ENCODE measurements at places on chromosomes 16 and 17. TPM values are rescaled to one million over a fixed set of nuclear protein-coding genes. Genes with fewer than 3 reads are reported as not detected.
A peak's percentile ranks its signal among the peaks of the same experiment; 100 is the strongest.

- no peak for DNase-seq
Measured at GRCh38 chr16:74713325-74713724, 12.7 kb upstream of the MLKL start.

- DNase-seq = no peak
Measured at GRCh38 chr17:74746376-74746775, 2.1 kb upstream of the NHERF1 start.

DNA sequence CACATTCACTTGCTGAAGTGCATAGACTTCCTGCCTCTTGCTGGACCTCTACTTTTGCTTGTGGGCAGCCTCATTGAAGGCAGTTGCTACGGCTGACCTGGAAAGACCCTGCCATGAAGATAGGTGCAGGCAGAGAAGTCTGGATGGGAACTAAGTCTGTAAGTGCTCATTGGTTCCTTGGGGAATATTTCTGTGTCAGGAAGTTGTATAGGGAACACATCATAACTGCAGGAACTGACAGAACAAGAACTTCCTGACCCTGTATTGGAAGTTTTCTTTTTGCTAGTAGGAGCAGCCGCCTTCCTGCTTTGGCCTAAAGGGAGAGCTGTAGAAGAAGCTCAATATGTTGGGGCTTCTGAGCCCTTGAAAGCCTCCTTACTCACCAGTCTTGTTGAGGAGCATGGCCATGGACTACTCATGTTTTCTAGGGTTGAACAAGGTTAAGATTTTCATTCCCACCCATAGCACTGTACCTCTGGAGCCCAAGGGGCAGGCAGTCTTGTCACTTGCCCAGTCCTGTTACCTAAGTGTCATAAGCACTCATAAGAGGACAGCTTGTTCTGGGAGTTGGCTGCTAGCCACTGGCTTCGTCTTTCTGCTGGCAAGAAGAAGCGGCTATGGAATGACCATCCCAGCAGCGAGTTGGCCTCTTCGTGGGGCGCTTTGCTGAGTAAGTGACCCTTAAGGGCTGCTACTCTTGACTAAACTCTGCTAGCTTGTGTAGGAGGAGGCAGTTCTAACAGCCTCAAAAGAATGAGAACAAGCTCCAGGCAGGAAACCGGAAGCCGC, 7.2 kb downstream of the UBFD1 start:
- no peak for DNase-seq

- DNase-seq = peak; percentile 76
Measured at GRCh38 chr16:54077050-54077821, 209.4 kb downstream of the IRX3 start.

GRCh38 chr16:3058139-3059030, 7.1 kb upstream of the IL32 start:
- peak; percentile 21 for DNase-seq

- DNase-seq = peak; percentile 46
Measured at GRCh38 chr17:3647769-3648555, 11.4 kb downstream of the CTNS start.

- no peak for DNase-seq
Measured at GRCh38 chr17:32143527-32143870, 1.2 kb downstream of the RHOT1 start.

DNA sequence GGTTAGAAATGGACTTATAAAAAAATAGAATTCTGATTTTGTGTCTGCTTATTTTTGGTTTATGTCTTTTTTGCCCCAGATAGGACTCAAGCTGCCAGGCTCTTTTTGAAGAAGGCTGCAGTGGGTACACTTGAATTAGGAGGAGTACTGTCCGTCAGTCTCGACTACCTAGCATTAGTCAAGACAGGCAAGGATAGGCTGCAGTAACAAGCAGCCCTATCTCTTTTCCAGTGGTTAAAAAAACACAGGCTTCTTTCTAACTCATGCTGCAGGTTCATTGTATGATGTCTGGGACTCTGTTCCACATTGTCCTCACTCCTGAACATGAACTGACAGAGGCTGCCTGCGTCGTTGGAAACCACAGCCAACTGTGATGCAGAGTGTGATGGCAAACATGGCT, 8.0 kb downstream of the C16orf46 start:
- DNase-seq = no peak

GRCh38 chr17:72422505-72423285, 301.9 kb downstream of the SOX9 start:
- peak; percentile 98 for DNase-seq

DNA sequence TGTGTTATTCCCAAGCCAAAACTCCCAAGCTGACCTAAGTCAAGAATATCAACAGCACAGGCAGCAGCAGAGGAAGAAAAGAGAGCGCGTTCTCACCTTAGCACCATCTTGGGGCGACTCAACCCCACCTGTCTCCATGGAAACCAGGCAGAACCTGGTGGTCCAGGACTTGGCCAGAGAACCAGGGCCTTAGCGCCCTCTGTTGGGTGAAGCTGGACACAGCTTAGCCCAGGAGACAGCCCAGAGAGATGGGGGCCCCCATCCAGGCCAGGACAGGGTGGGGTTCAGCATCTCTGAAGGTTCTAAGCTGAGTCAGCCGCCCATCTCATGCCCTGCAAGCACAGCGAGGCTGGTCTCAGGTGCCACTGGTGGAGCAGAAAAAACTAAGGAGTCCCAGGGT, 60.1 kb upstream of the TMEM132E start:
- DNase-seq = no peak

- DNase-seq = peak; percentile 84
Measured at GRCh38 chr17:28925912-28926365, 23.1 kb upstream of the DHRS13 start.

DNA sequence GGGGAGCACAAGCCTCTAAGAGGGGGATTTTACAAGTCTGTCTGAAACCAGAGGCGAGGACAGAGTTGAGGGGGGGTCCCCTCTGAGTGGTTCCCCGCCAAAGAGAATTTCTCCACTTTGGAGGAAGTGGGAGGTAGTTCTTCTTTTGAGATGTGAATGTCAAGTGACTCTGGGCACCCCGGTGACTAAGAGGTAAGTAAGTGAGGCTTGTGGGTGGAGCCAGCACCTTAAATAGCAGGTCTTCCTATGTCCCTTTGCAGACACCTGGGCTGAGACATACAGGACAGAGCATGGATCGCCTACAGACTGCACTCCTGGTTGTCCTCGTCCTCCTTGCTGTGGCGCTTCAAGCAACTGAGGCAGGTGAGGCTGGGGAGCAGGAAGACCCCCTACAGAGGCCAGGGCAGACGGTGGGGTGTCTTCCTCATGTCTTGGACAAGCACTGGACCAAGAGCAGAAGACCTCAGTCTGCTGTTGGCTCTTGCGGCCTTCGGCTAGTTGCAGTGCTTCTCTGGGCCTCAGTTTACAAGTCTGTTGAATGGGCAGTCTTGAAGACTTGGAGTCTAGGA, at the start of gene CCL22:
Gene CCL22 (plus strand): TSS at position 257 of the 569 bp plus-strand sequence. CDS start 34 bp downstream, at position 291.
- DNase-seq = no peak

DNA sequence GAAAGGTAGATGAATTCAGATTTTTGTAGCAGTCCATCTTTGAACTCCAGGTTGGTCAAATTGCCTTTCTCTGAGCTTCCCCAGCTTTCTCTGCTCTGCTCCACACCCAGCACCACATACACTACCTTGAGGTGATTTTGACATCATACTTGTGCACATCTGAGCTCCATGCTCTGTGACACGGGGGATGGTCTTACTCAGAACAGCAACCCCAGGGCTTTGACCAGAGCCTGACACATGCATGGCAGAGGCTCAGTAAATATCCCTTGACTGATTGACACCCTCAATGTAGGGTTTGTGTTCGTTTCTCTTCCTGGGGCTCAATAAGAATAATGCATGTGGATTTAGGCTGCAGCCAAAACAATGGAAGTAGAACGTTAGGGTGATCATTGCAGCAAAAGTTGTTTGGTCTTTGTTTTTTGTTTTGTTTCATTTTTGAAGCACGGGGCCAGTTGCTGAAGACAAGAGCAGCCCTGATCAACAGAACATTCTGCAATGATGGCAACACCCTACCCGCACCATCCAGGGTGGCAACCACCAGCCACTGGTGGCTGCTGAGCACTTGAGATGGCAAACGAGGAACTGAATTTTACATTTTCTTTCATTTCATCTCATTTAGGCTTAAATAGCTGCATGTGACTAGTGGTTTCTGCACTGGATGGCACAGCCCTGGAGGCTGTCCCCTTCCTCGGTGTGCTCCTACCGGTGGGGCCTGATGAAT, 224.8 kb upstream of the TNRC6C start:
- DNase-seq = no peak

DNA sequence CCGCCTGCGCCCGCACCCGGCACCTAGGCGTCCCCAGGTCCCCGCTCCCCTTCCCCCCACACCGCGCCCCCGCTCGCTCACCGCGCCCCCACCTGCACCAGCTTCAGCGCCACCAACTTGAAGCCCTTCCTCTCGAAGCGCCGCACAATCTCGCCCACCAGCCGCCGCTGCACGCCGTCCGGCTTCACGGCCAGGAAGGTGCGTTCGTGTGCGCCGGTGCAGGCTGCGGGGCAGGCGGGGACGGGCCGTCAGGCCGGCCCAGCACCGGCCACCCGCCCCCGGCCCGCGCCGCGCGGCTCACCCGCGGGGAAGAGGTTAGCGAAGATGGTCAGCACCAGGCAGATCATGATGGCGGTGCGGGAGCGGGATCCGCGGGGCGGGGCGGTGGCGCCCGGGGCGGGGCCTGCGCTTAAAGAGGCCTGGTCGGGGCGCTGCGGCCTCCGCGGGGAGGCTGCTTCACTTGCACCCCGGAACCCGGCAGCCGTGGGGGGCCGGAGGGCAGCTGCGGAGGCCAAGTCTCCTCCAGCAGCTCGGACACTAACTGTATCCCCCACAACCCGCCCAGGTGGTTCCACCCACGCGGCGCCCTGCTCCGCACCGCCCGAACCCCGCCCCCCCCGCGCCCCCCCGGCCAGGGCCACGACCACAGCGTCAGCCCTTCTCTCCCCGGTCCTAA, at the start of gene NME3:
Gene NME3 (minus strand): TSS at position 356 of the 676 bp plus-strand sequence. CDS start 9 bp downstream, at position 347.
- DNase-seq = no peak

DNA sequence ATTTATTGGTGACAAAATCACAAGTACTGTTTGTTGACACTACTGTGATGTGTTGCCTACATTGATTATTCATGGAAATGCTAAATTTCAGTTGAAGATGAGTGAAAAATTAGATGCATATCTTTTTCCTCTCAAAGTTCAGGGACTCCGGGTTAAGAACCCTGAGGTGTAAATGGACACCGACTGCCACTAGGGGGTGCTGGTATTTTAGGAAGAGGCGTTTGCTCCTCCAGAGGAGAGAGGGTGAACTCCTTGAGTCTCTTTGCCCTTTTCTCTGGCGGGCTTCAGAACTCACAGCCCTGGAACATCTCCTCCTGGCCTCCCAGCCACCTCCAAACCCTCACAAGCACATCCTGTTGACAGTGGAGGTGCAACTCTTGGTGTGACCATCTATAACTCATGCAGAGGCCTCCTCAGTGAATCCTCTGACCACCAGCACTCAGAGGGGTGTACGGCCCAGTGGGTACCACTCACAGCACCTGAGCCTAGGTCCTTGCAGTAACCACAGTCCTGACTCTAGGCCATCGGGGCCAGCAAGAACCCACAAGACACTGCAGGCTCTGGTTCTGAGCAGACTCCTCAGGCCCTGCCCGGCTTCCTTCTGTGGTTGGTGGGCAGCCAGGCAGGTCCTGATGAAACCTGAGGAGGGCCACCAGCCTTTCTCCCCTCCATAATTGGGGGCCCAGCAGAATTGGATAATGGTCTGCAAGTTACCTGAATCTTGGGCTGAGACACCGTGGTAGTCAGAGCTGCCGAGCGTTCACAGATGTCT, 26.2 kb upstream of the PIK3R5 start:
- peak; percentile 21 for DNase-seq

DNA sequence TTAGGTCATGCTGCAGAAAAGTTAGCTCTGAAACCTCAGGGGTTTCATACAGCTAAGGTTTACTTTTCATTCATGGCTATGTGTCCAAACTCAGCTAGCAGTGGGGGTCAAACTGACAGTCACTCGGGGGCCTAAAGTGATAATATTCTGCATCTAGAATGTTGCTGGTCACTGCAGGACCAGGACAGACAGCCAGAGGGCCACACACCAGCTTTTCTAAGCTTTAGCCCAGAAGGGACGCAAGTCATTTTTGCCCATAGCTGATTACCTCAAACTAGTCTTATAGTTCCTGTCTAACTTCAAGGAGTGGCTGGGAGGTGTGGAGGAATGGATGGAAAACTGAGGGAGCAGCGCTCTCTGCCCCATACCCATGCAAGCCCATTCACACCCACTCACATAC, 163.0 kb upstream of the NLRP1 start:
- no peak for DNase-seq

- no peak for DNase-seq
Measured at GRCh38 chr17:81727324-81728031, 15.4 kb downstream of the SLC25A10 start.

DNA sequence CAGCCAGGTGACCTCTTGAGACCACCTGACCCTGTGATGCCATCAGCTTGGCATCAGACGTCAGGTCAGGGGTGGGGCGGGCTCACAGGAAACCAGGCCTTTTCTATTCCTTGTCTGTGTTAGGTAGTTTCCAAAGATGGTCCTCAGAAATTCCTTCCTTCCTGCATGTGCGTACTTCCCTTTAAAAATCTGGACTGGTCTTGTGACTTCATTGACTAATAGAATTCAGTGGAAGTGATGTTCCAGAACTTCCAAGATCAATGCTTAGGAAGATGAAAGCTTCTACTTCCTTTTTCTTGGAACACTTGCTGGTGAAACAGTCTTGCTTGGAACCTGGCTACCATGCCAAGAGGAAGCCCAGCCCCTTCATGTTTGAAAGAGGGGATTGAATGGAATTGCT, 10.0 kb upstream of the N4BP1 start:
- no peak for DNase-seq

Gene ATP6V0A1
- 137 TPM for total RNA-seq

Gene SMIM36
- not detected for total RNA-seq

Gene PSMC5
- 37.0 TPM for total RNA-seq

Gene HASPIN
- total RNA-seq = 5.0 TPM

Gene PRSS36
- total RNA-seq = 2.3 TPM

Gene CCL8
- not detected for total RNA-seq

Gene ACE
- 0.52 TPM for total RNA-seq

Gene ALDH3A1
- not detected for total RNA-seq

Gene TAOK2
- total RNA-seq = 80.9 TPM

Gene SLC5A10
- total RNA-seq = 0.87 TPM

Gene SLC35G6
- not detected for total RNA-seq

Measured in renal cortical epithelial cell (primary cell).